ENCODE measurements at places on chromosomes 16 and 17. TPM values are rescaled to one million over a fixed set of nuclear protein-coding genes. Genes with fewer than 3 reads are reported as not detected.

GRCh38 chr17:77542551-77543490 is 402.1 kb downstream of the SEC14L1 start:
- no peak overlapping the region for H3K27ac ChIP-seq
- H3K4me1 ChIP-seq = peaks cover 49% of the 10 kb centered on the region
- DNase-seq = peak; percentile 86
- peak overlapping the region; percentile 13 for H3K4me3 ChIP-seq
- H3K36me3 ChIP-seq = peaks cover 4% of the 10 kb centered on the region

Gene PTX4
- total RNA-seq = 0.18 TPM

Gene HOXB9
- 0.09 TPM for total RNA-seq

GRCh38 chr16:14300705-14301168 is 229.6 kb downstream of the MRTFB start:
- no peaks in the 10 kb centered on the region for H3K36me3 ChIP-seq
- H3K27ac ChIP-seq = peak overlapping the region; percentile 71
- peaks cover 30% of the 10 kb centered on the region for H3K4me1 ChIP-seq
- peaks cover 8% of the 10 kb centered on the region for H3K27me3 ChIP-seq

- peaks cover 27% of the 10 kb centered on the region for H3K36me3 ChIP-seq
- H3K4me3 ChIP-seq = no peak overlapping the region
- H3K27me3 ChIP-seq = peaks cover 2% of the 10 kb centered on the region
Measured at GRCh38 chr16:19802612-19803011, 82.0 kb downstream of the GPRC5B start.

DNA sequence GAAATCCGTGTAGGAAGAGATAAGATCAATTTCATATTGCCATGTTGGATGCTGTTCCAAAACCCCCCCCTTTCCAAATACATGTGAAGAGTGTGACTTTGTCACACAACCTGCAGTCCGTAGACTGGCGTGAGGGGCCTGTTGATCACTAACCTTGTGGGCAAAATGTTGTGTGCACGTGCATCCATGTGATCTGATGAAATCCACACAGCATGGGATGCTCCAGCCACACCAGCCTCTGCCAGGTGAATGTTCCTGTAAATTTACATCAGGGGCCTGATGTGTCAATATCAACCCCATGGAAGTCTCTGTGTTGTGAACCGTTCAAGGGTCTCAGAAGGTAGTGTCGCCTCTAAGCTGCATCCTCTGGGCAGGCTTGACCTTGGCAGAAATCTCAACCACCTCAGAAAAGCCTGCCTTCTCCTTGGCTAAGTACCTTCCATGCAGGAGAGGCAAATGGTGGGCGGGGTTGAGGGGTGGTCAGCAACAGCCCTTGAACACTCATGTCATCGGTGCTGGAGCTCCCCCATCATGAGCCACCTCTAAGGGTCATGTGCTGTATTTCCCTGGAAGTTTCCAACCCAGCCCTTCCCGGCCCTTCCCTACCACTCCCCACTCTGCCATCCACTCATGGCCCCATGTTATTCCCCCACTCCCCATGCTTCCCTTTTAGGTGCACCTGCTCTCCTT is 78.2 kb upstream of the DNAH17 start:
- H3K4me1 ChIP-seq = no peaks in the 10 kb centered on the region
- no peaks in the 10 kb centered on the region for H3K27me3 ChIP-seq
- no peak overlapping the region for H3K27ac ChIP-seq
- no peak overlapping the region for H3K4me3 ChIP-seq

DNA sequence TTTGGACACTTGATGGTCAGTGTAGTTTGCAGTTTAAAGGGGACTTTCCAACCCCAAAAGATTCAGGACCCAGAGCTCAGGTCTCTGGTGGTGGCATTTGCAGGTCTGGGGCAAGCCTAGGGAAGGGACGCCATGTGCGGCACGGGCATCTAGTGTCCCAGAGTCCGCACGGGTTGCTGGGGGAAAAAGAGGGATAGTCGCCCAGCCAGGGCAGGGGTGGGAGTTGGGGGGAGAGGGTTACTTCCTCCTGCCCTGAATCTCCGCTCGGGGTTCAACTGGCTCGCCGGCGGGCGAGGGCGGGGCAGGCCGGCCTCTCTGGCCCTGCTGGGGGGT is 239 bp upstream of the CA7 start:
- H3K4me1 ChIP-seq = peaks cover 13% of the 10 kb centered on the region
- H3K4me3 ChIP-seq = peak overlapping the region; percentile 81
- peaks cover 90% of the 10 kb centered on the region for H3K27me3 ChIP-seq
- H3K27ac ChIP-seq = no peak overlapping the region

DNA sequence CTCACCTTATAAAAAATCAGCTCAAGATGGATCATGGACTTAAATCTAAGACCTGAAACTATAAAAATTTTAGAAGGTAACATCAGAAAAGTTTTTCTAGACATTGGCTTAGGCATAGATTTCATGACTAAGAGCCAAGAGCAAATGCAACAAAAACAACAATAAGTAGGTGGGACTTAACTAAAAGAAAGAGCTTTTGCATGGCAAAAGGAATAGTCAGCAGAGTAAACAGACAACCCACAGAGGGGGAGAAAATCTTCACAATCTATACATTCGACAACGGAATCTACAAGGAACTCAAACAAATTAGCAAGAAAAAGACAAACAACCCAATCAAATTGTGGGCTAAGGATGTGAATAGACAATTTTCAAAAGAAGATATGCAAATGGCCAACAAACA is 368.4 kb upstream of the KIF2B start:
- peak overlapping the region; percentile 87 for H3K27ac ChIP-seq
- H3K36me3 ChIP-seq = peaks cover 33% of the 10 kb centered on the region
- peak overlapping the region; percentile 2 for H3K4me3 ChIP-seq
- DNase-seq = no peak
- peaks cover 5% of the 10 kb centered on the region for H3K27me3 ChIP-seq

Gene RNU2-1
- total RNA-seq = 5,885 TPM

Gene KRT20
- total RNA-seq = 0.21 TPM

Gene RPL19
- 2,012 TPM for total RNA-seq

Gene CD300C
- total RNA-seq = not detected

GRCh38 chr16:56515665-56516064 is 4.2 kb downstream of the BBS2 start:
- no peak overlapping the region for H3K4me3 ChIP-seq
- H3K36me3 ChIP-seq = peaks cover 7% of the 10 kb centered on the region
- peaks cover 20% of the 10 kb centered on the region for H3K4me1 ChIP-seq

GRCh38 chr16:77288222-77288621 is 89.0 kb downstream of the SYCE1L start:
- peaks cover 2% of the 10 kb centered on the region for H3K4me1 ChIP-seq
- no peak overlapping the region for H3K4me3 ChIP-seq
- H3K27ac ChIP-seq = no peak overlapping the region
- no peaks in the 10 kb centered on the region for H3K27me3 ChIP-seq
- no peak for DNase-seq

DNA sequence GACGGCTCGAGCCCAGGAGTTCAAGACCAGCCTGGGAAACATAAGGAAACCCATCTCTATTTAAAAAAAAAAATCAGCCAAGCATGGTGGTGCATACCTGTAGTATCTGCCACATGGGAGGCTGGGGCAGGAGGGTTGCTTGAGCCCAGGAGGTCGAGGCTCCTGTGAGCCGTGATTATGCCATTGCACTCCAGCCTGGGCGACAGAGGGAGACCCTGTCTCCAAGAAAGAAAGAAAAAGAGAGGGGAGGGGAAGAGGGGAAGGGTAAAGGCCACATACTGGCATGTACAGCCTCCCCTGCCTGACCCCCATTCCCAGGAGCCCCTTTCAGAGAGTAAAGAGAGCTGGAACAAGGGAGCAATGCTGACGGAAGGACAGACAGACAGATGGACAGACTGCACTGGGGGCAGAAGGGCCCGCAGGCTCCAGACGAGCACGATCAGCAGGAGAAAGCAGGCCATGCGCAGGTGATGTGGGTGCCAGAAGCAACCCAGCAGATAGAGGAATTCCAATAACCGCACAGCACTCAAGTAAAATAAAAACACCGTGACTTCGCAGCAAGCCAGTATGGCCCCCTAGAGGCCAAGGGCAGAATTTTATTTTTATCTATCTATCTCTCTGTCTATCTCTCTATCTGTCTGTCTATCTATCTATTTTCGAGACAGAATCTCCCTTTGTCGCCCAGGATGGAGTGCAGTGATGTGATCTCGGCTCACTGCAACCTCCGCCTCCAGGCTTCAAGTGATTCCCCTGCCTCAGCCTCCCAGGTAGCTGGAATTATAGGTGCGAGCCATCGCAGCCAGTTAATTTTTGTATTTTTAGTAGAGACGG is 27.1 kb upstream of the SNN start:
- no peak overlapping the region for H3K4me3 ChIP-seq
- DNase-seq = no peak
- H3K4me1 ChIP-seq = peaks cover 21% of the 10 kb centered on the region
- no peaks in the 10 kb centered on the region for H3K36me3 ChIP-seq
- peaks cover 4% of the 10 kb centered on the region for H3K27me3 ChIP-seq

DNA sequence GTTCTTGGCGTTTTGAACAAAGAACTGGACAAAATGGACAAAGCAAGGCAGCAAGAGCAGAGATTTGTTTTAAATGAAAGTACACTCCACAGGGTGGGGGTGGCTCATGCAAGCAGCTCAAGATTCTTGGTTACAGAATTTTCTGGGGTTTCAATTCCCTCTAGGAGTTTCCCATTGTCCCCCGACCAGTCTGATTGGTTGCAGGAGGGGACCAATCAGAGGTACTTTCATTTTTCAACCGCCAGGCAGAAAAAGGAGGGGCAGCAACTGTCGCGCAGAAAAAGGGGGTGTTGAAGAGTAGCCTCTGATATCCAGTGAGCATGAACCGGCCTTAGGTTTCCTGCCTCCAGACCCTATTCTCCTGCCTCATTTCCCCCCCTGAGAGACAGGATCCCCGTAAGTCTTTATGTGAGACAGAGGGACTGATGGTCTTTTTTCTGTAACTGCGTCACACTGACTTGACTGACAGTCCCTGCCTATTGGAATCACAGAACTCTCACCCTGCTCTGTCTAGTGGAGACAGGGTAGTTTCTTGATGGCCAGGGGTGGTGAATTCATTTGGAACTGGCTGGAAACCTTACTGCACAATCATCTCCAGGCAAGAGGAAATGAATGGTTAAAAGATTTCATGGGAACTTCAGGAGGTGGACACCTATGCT is 59.4 kb upstream of the ALOX12 start:
- H3K4me1 ChIP-seq = peaks cover 9% of the 10 kb centered on the region
- H3K27me3 ChIP-seq = peaks cover 9% of the 10 kb centered on the region
- peaks cover 8% of the 10 kb centered on the region for H3K36me3 ChIP-seq
- no peak overlapping the region for H3K27ac ChIP-seq
- DNase-seq = no peak
- peak overlapping the region; percentile 14 for H3K4me3 ChIP-seq
